Left ventricle myocardium superior (tissue), 1 donor: ENCODE measurements at places on chromosomes 1 and 21. TPM values are rescaled to one million over a fixed set of nuclear protein-coding genes. Genes with fewer than 3 reads are reported as not detected.

Gene NBPF15
- total RNA-seq, result 9.1 TPM

Gene TNFRSF8
- 1.2 TPM for total RNA-seq

Gene PFKFB2
- 99.0 TPM for total RNA-seq

Gene TRIM45
- total RNA-seq, result 15.3 TPM

Gene MFN2
- 688 TPM for total RNA-seq

Gene PEX10
- 13.7 TPM for total RNA-seq

Gene DRAXIN
- total RNA-seq, result 0.05 TPM

Gene FMN2
- not detected for total RNA-seq

Gene CNKSR1
- total RNA-seq, result 1.7 TPM

Gene HSF2BP
- total RNA-seq, result not detected

Gene NHLH1
- total RNA-seq, result not detected

Gene OR2T34
- total RNA-seq, result not detected

Gene DCST2
- 0.37 TPM for total RNA-seq

Gene LAMC2
- total RNA-seq, result 3.7 TPM

Gene COL16A1
- 16.1 TPM for total RNA-seq

Gene BEND5
- total RNA-seq, result 3.9 TPM

Gene C1orf185
- not detected for total RNA-seq

Gene RORC
- 13.0 TPM for total RNA-seq

Gene C1orf94
- not detected for total RNA-seq

Gene HEYL
- total RNA-seq, result 15.0 TPM

Gene TMEM53
- total RNA-seq, result 9.1 TPM

Gene WNT9A
- 2.5 TPM for total RNA-seq

Gene DTL
- total RNA-seq, result 0.79 TPM

Gene RGS8
- total RNA-seq, result not detected

Gene WLS
- total RNA-seq, result 75.0 TPM

Gene IL19
- not detected for total RNA-seq

Gene TCHHL1
- not detected for total RNA-seq

Gene BRINP2
- 0.55 TPM for total RNA-seq

Gene UFC1
- total RNA-seq, result 78.0 TPM

Gene TSSK3
- 2.0 TPM for total RNA-seq

Gene OXCT2
- total RNA-seq, result 0.77 TPM

Gene CELA3A
- total RNA-seq, result not detected

Gene NMNAT2
- 1.2 TPM for total RNA-seq

Gene PTBP2
- 12.4 TPM for total RNA-seq

Gene NPL
- total RNA-seq, result 3.9 TPM

Gene CFAP141
- total RNA-seq, result not detected

Gene DPT
- 35.3 TPM for total RNA-seq

Gene LCK
- total RNA-seq, result 0.50 TPM

Gene APOBEC4
- not detected for total RNA-seq

Gene MYCL
- total RNA-seq, result 1.5 TPM

Gene MYOM3
- 409 TPM for total RNA-seq
